ENCODE measurements at places on chromosomes 1 and 21.

- DNase-seq = no peak
Observed at GRCh38 chr1:199688133-199688676, 339.3 kb upstream of the NR5A2 start.

DNA sequence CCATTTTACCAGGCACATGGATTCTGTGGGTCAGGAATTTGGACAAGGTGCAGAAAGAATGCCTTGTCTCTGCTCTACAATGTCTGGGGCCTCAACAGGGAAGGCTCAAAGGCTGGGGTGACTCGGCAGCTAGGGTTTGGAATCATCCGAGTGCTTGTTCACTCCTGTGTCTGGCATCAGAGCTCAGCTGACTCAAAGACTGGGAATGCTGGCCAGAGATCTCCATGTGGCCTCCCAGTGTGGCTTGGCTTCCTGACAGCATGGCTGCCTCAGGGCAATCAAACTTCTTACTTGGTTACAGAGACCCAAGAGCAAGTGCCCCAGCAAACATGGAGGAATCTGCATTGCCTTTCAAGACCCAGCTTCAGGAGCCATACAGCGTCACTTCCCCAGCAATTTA is 110.5 kb downstream of the TOMM20 start:
- DNase-seq = no peak

GRCh38 chr1:100536031-100536430 is 1.9 kb upstream of the GPR88 start:
- DNase-seq = no peak

- no peak for DNase-seq
Observed at GRCh38 chr1:116916002-116916401, 6.3 kb downstream of the PTGFRN start.

DNA sequence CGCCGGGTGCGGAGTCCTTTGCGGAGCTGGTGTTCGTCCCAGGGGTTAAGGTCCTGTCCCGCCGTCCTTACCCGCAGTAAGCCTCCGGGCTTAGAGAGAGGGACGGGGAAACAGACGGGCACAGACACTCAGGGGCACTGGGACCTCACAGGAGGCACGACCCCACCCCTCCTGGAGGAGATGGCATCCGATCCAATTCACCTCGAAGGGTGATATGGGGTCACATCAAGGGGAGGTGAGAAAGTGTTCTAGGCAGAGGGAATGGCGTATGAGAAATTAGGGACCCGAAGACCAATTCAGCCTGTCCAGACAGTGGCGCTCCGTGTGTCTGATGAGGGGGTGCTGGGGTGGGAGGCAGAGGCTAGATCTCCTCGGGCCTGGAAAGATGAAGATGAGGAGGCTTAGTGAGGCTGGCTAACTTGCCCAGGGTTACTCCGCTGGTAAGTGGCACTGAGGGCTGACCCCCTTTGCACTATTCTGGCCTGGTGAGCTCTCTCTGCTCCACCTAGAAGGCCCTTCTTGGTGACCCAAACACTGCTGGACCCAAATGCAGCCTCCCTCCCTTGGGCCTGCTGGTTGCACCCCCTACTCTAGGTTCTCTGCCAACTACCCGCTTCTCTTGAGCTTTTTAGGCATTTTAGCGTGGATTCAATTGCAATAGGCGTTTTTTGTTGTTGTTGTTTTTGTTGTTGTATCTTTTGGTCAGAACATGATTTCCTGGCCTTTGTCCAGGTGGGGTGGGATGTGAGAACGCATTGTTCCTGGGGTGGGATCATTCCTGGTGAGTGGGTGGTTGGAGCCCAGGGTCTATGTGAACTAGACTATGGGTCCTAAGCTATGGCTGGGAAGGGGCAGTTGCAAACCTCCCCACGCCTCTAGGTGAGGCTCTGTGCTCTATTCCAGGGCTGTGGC is 12.3 kb downstream of the BTBD19 start:
- DNase-seq = no peak

GRCh38 chr1:225343618-225344017 is 84.2 kb downstream of the LBR start:
- no peak for DNase-seq

DNA sequence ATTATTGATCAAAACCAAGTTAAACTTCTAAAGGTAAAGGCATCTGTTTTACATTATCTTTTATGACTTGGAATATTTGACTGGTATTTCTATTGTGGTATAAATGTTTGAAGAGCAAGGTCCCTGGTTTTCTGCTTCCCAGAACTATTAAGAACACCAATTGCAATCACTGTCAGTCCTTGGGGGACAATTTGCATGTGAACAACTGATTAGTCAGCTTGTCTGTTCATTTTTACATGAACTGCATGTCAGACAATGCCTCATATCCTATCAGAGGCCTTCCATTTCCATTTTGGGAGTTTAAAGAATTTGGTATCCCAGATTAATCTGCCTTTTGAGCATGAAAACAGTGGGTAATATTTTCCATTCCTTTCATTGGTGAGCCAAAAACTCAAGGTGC is 654.9 kb upstream of the USP24 start:
- no peak for DNase-seq

GRCh38 chr1:170114906-170115305 is 30.9 kb upstream of the NTMT2 start:
- DNase-seq = no peak

DNA sequence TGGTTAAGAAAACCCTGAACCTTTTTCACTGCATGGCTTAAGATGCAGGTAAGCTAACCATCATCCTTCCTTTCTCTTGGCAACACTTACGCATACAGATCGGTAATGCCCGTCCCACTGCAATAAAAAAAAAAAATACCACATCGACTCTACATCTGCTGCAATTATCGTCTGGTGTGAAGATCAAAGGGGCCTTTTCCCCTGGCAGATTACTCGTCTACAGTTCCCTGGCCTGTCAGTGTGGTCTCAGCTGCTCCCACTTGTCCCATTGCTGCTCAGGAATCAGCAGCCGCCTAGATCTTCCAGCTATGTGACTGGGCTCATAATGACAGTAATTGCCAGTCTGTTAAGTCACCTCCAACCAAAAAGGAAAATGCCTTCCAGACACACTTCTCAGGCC is 133.1 kb downstream of the SETD4 start:
- DNase-seq = no peak

DNA sequence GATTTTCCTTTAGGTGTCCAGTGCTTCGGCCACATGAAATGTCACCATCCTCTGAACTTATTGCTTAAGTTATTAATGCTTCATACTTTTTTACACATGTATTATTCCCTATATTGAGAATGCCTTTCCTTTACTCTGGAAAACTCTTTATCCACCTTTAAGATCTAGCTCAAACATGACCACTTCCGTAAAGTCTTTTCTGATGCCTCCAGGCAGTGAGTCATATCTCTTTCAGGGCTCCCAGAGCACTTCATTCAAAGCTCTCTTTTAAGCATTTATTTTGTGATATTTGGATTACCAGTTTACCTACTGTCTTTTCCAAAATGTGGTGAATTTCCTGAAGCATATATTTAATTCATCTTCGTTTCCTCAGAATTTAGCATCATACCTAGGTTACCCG is 178.9 kb downstream of the HS2ST1 start:
- no peak for DNase-seq

DNA sequence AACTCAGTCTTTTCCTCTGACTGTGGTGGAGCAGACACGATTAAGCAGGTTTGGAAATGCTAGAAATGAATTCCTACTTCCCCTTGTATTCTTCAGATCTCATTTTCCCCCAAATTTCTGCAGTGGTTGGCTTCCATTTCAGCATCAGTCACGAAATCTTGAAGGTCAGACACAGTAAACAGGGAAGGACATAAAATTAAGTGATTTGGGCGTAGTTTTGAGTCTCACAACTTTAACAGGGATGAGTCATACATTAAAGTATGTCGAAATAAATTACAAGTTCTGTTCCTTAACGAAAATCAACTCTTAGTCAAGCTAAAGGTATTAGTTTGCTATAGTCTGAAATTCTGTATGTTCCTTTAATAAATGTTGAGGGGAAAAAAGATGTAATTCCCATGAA is 61.1 kb downstream of the HNRNPR start:
- DNase-seq = no peak

GRCh38 chr1:41864471-41865040 is 54.2 kb downstream of the HIVEP3 start:
- DNase-seq = no peak

- DNase-seq = no peak
Observed at GRCh38 chr1:63984257-63984929, 210.6 kb downstream of the ROR1 start.

GRCh38 chr21:35231090-35231489 is 182.0 kb upstream of the RUNX1 start:
- no peak for DNase-seq

GRCh38 chr1:98887507-98887906 is 117.2 kb downstream of the PLPPR5 start:
- DNase-seq = no peak

DNA sequence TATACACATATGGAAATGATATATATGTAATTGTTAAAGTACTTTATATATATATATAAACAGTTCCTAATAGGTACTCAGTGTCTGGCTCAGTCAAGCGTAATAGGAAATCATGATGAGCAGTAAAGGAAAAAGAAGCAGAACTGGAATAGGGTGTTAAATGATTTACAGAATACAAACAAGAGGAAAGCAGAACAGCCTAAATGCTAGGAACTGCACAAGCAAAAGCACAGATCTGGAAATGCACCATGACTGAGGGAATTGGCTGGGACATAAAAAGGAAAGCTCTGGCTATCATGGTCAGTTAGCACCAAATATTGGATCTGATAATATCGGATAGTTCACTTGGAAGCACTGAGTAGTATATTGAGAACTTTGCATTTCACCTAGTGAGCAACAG is 51.8 kb downstream of the SLC44A5 start:
- no peak for DNase-seq

GRCh38 chr1:225767634-225768540 is 9.7 kb upstream of the SRP9 start:
- no peak for DNase-seq

- DNase-seq = no peak
Observed at GRCh38 chr21:18244671-18245463, at the start of gene CHODL. TSS of gene CHODL (plus strand) at chr21:18244833. CDS start at chr21:18245224, 391 bp downstream.

DNA sequence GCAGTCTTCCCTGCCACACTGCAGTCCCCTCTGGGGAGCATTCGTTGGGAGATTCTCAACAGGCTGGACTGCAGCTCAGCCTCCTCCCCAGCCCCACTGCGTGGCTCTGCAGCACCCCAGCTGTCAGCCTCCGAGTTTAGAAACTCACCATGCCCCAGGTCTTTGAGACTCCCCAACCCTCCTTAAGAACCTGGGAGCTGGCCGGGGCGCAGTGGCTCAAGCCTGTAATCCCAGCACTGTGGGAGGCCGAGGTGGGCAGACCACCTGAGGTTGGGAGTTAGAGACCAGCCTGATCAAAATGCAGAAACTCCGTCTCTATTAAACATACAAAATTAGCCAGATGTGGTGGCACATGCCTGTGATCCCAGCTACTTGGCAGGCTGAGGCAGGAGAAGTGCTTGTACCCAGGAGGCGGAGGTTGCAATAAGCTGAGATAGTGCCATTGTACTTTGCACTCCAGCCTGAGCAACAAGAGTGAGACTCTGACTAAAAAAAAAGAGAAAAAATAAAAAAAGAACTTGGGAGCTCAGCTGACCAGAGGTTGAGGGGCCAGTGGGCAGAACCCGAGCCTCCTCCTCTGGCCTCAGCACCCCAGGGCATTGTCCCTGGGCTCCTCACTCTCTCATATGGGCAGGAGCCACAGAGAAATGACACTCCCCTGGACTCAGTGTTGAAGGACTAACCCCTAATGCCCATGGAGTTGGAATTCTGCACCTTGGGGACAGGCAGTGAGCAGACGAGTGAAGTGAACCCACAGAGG is 5.6 kb downstream of the OLIG2 start:
- DNase-seq = no peak

DNA sequence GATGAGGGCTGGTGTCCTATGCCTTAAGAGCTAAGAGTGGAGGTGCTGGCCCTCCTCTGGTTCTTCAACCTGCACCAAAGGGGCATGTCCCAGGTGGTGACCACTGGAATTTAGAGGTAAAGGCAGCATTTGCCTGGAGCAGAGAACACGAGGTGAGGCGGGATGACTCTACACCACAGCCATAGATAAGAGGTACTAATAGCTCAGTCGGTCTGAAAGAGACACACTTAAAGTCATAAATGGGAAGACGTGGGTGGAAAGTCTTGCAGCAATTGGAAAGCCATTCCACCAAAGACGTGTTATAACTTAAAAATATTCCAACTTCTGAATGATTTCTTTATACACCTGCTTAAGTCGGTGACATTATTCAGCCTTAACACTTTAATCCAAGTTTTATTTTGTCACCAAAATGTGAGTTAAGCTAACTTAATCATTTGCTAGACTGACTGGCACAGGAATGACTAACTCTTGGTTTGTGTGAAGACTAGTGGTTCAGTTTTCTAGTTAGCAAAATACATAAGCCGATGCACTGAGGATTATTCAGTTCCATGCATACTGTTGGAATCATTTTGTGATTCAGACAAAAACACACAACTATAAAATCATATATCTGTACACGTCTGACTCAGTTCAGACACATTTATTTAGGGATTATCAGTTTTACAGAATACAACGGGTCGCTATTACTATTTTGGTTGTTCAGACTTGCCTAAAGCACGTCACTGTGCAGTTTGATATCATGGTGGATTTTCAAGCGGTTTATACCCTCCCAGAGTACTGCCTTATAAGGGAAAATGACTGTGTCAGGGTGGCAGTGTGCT is 4.6 kb upstream of the ETS2 start:
- no peak for DNase-seq

DNA sequence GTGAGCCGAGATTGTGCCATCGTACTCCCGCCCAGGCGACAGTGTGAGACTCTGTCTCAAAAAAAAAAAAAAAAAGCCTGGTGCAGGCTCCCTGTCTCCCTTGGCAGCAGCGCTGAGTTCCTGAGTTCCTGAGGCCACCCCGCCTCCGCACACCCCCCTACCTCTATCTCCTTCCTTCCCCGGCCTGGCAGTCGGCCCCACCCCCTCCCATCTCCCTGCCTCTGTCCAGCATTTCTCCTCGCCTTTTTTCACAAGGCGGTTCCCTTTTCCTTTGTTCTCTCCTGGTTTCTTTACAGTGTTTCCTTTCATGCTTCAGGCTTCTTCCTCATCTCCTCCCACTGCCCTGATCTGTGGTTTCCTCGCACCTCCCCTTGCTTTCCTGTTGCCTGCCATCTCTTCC is 2.7 kb downstream of the RORC start:
- DNase-seq = no peak

DNA sequence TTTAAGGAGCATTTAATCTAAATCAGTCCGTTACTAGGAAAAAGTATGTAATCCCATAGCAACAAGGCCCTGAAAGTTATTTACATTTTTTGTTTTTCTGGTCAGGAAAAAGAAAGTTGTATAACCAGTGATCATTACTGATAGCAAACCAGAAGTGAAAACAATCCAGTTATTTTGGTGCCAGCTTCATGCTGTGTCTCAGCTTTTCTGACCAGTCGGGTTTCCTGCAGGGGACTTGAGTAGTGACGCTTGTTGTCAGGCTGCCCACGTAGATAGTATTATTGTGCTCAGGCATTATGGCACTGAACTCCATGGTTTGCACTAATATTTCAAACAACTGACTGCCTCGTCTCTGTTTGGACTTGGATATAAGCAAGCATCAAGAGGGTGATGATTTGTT is 55.2 kb downstream of the SASS6 start:
- DNase-seq = no peak

Measured in activated CD8-positive, alpha-beta memory T cell treated with anti-CD3 and anti-CD28 coated beads, Interleukin-2, amount 50 U/mL, for 4 hours (primary cell).